ENCODE measurements at places on chromosomes 1 and 21.

GRCh38 chr1:15120251-15120945 lies 33.1 kb upstream of the TMEM51 start:
- no peak for DNase-seq

DNA sequence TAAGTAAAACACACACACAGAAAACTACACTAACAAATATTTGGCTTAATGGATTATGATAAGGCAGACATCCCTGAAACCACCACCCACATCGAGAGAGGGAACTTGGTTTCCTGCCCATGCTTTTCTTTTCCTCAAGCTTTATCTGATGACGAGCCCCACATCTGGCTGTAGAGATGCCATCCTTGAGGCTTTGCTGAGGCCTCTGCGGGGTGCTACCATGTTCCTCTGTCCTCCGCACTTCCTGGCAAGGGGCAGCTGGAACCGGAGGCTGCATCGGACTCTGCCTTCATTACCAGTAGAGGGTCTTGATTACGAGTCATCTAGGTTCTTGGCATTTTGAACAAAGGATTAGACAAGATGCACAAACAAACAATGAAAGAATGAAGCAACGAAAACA lies 21.7 kb upstream of the C1orf174 start:
- no peak for DNase-seq

GRCh38 chr21:33434770-33435360 lies 31.7 kb downstream of the IFNGR2 start:
- DNase-seq: no peak

GRCh38 chr1:65980237-65980636 lies 187.5 kb downstream of the PDE4B start:
- no peak for DNase-seq

GRCh38 chr1:112806090-112806642 lies 91.0 kb upstream of the PPM1J start:
- no peak for DNase-seq

DNA sequence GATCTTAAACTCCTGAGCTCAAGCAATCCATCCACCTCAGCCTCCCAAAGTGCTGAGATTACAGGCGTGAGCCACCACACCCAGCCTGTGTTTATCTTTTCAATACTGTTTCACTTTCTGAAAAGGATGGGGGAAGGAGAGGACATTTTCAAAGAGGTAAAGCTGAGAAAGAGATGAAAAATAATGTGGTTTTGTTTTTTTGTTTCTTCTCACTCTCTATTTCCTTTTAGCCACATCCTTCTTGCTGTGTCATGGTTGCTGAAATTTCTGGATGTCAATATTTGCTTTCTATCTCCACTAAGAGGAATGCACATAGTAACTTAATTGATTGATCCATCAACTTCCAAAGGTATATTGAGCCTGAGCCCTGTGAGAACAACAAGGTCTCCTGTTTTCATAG lies 6.4 kb upstream of the C1orf21 start:
- no peak for DNase-seq

GRCh38 chr1:165434281-165434680 lies 10.6 kb downstream of the RXRG start:
- no peak for DNase-seq

- DNase-seq: no peak
These were observed 38.3 kb downstream of the WDR3 start for GRCh38 chr1:117967881-117968280.

DNA sequence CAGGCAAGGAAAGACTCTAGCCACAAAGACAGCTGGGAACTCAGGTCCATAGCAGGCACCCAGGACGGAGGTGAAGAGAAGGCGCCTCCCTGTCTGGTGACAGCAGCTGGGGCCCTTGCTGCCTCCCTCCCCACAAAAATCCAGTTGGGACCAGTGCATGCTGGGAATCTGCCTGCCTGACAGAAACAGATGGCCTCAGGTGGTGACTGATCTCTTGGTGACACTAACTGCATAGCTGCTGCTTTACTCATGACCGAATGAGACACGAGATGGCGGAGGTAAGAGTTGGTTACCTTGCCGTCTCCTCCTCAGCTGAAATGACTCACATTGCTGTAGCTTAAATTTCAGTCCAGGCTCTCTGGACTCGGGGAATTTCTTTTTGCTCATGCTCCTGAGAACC lies 130.3 kb downstream of the FGGY start:
- no peak for DNase-seq

DNA sequence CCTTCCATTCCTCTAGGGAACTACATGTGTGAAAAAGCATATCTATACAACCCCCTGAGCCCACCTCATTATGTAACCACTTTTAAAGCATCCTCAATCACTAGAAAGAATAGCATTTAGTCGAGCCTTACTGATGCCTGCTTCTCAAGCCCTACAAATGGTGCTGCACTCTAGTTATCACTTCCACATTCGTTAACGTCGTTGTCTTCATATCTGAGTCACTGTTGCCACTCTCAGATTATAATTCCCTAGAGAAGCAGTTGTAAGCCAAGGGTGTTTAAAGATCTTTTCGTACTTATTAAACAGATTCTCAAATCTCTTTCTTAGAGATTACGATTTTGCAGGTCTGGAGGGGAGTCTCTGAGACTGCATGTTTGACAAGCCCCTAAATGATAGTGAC lies 16.5 kb downstream of the ATP1B1 start:
- DNase-seq: no peak

GRCh38 chr1:180213401-180214170 lies 16.5 kb upstream of the LHX4 start:
- DNase-seq: no peak

- no peak for DNase-seq
These were observed 20.9 kb upstream of the MAN1A2 start for GRCh38 chr1:117346206-117346928.

DNA sequence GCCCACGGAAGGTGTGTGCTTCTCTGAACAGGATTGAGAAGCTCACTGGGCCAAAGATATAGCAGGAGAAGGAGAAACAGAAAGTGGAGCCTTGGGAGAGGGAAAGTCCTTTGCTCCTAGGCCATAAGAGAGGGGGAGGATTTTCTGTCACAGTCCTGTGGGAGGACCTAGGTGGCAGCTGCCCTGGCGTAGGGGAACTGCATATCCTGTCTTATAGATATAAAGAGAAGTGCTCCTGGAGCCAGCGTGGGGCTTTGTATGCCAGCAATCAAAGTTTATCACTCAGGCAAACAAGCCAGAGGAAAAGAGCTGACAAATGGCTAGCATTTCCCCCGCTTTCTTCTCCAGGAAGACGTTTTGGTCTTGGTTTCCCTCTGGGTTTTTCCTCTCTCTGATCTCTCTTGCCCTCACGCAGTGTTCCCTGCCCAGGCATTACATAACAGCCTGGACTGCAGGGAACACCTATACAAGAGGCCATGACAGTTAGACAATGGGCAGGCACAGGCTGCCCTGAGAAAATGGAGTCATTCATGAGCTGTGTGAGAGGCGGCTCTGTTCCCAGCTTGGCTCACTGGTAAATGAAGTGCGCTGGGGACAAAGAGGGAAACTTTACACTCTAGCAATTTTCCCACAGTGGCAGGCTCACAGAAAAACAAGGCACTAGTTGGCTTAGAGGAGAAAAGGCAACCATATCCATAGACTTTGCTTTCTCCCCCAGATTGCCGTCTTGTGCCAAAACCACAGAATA lies 52.5 kb upstream of the ZNF648 start:
- DNase-seq: no peak

DNA sequence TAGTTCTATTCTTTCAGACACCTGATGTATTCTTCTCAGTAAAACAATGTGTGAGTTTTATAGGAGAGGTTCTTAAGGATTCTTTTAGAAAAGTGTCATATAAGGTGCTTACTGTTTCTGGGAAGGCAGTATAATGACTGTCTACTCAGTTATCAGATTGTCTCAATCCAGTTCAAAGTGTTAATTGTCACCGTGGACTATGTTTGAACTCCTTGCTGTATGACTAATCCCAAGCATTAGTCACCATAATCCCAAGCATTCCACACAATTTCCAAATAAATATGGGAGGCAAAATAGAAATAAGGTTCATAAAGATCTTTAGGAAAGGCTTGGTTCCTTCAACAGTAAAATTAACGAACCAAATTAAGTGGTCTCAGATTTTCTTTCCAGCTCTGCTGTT lies 342.1 kb upstream of the NR5A2 start:
- DNase-seq: no peak

- no peak for DNase-seq
These were observed 97.3 kb upstream of the PAXBP1 start for GRCh38 chr21:32868631-32869454.

DNA sequence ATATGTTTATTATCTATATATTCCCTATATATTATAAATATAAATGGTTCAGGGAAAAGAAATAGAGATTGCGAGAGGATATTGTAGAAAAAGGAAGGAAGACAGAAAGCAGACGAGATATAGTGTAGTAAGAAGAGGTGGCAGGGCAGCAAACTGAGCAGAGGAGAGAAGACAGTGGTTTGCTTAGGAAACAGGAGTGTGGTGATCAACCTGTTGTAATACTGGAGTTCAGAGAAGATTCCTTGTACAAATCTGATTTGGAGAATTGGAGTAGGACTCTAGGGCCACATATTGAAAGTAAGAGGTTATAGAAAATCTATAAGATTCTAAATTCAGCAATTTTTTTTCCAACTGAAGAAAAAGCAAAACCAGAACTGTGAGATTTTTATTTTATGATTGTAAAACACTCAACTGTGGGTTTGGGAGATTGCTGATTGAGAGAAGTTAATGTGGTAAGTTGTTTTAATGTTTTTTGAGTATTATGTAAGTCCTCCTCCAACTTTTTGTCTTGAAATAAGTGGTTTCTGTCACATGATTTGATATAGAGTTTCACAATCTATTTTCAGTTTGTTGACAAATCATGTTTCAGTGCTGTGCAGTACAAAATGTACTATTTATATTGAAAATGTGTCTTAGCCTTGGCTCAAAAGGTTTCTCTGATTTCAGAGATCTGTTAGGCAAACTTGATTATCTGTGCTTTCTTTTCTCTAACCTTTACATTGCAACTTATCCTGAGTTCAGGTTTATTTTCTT lies 9.6 kb upstream of the AMY2B start:
- DNase-seq: no peak
